CD4-positive, alpha-beta T cell treated with Interleukin-6 at 100 ng/mL for 8 hours (primary cell): ENCODE measurements at places on chromosomes 6 and 20.

DNA sequence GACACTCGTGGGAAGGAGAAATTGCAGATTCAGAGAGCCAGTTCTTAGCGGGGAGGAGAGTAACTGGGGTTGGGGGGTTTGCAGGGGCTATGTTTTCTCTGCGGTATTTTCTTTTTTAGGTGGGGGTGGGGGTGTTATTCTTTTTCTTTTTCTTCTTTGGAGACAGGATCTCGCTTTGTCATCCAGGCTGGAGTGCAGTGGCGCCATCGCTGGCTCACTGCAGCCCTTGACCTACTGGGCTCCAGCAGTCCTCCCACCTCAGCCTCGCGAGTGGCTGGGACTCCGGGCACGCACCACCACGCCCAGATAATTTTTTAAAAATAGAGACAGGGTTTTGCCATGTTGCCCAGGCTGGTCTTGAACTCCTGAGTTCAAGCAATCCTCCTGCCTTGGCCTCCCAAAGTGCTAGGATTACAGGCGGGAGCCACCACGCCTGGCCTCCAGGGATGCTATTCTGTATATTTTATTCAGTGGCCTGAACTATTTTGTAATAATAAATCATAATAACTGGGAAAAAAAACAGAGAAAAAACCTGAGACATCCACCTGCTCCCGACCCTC lies 57.3 kb downstream of the UBE2V1 start:
- DNase-seq, result no peak

DNA sequence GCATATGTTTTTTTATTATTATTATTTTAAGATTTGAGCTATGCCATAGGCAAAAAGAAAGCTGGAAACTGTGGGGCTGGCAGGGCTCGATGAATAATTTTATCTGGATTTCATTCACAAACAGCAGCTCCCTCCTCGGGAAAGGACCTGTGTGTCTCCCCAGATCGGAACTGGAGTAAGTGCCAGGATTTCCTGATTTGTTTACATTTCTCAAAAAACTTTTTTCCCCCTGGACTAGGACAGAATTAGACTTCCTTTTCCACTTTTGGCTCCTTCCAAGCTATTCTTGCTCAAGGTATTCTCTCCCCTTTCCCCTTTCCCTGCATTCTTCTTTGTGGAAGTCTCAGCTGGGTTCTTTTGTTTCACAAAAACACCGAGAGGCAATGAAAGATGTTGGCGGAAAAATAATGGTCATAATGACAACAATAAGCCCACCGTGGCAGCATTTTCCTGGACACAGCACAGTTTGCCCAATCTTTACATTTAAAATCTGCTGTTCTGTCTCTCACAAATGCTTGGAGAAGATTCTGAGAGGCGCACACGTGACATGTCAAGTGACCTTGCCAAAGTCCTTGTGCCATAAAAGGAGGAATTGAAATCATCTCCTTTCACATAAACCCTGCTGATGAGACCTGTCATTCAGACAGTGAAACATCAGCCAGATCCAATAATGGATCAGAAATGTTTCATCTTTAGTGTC lies 85.8 kb upstream of the PREP start:
- no peak for DNase-seq

- no peak for DNase-seq
Measured at GRCh38 chr6:53268858-53269608, 79.7 kb downstream of the ELOVL5 start.

- no peak for DNase-seq
Measured at GRCh38 chr20:48158014-48158413, 372.7 kb upstream of the SULF2 start.

- DNase-seq, result no peak
Measured at GRCh38 chr6:115551527-115551926, 509.2 kb downstream of the FRK start.

GRCh38 chr6:137536104-137536773 lies 42.0 kb upstream of the OLIG3 start:
- DNase-seq, result peak; percentile 61

DNA sequence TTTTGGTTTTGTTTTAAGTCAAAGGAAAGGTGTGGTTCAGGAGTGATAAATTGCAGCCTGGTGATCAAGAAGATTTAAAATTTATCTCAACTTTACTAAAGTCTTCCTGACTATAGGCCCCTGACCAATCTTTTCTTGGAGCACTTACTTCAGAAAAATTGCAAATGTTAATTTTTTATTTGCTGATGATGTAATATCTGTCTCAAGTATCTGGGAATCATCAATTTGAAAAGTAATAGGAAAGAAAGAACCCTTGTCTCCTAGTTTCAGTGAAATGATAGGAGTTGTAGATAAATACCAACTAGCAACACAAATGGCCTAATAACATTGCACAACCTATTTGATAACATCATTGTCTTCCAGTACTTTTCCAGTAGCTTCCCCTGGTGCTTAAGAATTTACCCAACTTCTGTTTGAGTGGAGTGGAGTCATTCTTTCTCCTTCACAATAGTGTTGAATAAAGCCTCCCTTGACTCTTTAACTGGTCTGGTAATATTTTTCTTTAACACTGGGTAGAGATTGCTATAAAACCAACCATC lies 648.3 kb upstream of the ADGRB3 start:
- DNase-seq, result no peak

- DNase-seq, result no peak
Measured at GRCh38 chr6:135185483-135185882, 4.4 kb downstream of the MYB start.

DNA sequence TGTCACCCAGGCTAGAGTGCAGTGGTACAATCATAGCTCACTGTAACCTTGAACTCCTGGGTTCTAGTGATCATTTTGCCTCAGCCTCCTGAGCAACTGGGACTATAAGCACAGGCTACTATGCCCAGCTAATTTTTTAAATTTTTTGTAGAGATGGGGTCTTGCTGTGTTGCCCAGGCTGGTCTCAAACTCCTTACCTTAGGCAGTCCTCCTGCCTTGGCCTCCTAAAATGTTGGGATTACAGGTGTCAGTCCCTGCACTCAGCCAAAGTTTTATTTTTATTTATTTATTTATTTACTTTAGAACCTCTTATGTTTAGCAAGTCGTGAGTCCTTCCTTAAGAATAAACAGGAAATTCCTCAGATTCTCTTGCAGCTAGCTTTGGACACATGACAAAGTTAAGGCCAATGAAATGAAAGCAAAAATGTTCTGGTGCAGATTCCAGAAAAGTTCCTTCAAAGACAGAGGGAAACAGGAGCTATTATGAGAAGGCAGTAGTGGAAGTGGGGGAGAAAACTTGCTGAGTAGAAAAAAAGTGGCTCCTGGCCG lies 19.1 kb downstream of the PIM1 start:
- DNase-seq, result no peak

GRCh38 chr6:111971866-111972532 lies 81.9 kb upstream of the CCN6 start:
- no peak for DNase-seq

GRCh38 chr6:6052216-6052615 lies 45.5 kb upstream of the NRN1 start:
- no peak for DNase-seq

DNA sequence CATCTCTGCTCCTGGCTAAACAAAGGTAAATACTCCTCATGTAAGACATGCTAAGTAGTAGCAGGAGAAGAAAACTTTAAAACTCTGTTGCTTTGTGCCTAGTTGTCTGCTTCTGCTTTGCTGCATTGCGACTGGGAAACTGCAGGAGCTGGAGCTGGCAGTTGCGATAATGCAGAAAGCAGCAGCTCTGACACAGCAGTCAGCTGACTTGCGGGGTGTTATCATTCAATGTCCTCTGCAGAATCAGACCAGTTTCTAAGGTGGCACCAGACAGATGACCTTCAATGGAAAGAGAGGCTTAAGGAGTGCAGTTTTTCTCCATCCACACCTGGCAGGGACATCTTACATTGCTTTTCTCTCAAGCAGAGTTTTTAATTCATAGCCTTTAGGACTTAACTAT lies 69.9 kb upstream of the SOX4 start:
- DNase-seq, result no peak

DNA sequence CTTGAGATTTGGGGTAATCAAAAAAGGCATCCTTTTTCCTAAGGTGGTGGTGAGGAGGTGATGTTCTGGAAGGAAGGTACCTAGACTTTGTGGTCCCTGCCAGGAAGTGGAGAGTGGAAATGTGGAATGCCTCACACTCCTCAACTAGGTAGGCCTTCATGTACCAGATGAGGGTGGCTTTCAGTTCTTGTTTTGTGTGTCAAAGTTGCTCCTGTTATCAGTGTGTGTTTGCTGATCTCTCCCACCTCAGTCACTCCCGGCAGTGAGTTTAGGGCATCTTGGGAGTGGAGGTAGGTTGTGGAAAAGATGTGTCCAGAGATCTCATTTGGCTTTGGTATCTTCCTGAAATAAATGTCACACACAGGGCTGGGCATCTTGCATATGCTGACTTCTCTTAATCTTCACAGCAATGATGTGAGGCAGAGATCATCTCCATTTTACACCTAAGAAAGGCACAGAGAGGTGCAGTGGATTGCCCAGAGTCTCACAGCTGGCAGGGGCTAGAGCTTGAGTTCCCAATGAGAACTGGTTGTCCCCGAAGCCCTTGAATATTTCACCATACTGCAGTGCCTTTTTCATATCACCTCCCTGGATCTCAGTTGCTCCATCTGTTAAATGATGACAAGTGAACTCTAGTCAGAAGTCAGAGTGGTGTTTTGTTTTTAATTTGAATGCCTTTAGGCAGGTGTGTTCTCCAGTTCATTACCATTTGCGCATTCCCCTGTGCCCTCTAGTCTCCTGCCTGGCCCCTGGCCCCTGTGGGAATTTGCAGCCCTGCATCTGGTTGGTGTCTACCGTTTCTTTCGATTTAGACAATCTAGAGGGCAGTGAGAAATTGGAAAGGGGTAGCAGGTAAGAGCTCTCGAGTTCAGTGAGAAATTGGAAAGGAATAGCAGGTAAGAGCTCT lies 2.9 kb downstream of the PKIG start:
- no peak for DNase-seq

GRCh38 chr6:17601386-17601703 lies 1.2 kb downstream of the FAM8A1 start:
- DNase-seq, result no peak

GRCh38 chr20:60306551-60306950 lies 348.3 kb downstream of the CDH26 start:
- no peak for DNase-seq

GRCh38 chr6:101818051-101818450 lies 424.5 kb downstream of the GRIK2 start:
- DNase-seq, result no peak

- no peak for DNase-seq
Measured at GRCh38 chr6:14294270-14294951, 176.8 kb downstream of the CD83 start.

- no peak for DNase-seq
Measured at GRCh38 chr20:19770375-19770774, 12.3 kb downstream of the RIN2 start.

DNA sequence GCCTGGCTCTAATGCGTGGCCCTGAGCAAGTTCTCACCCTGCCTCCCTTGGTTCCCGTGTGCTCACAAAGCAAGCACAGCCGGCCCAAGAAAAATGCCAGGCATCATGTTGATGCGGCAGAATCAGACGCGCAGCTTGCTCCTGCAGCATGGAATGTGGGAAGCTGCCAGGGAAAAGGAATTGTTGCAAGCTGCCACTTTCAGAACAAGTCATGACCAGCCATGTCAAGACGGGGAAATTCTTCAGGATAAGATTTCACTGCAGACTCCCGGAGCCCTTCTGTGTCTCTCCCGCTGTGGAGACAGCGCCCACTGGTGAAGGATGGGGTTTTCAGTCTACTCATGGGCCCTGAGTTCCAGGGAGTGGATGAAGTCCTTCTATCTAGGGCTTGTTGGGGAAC lies 4.6 kb downstream of the DACT2 start:
- DNase-seq, result no peak

DNA sequence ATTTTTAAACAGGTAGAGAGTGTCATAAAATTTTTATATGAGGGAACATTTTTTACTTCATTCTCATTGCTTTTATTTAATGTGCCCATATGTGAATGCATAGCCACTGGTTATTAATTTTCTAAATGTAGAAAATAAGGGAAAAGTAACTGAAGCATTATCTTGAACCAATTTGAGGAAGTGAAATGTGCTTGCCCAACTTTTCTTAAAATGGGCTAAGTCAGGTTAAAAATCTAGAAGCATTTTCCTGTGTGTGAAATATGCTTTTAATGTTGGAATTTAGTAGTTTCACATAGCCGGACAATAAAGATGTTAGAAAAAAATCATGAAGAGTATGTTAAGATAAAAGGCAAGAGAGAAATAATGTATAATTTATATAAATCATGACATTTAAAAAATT lies 3.8 kb downstream of the SEC23B start:
- DNase-seq, result no peak

GRCh38 chr6:124793398-124793797 lies 168.8 kb upstream of the RNF217 start:
- DNase-seq, result no peak

- DNase-seq, result no peak
Measured at GRCh38 chr20:595330-596308, 14.5 kb downstream of the TCF15 start.

DNA sequence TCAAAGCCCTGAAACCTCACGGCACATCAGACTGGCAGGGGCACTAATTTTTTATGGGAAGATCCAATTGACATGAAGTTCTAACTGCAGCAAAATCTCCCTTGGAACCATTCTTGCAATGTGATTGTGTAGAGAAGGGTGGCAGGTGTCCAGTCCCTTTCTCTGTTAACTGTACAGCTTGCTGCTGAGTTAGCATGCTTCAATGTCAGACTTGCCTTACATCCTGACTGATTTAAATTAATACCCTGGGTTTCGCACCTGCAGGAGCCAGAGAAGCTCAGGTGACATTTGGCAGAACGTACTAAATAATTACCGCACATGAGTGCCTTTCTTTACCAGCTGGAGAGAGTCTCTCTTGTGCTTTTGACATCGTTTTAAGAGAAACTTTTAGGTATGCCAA lies 123.0 kb downstream of the DOK5 start:
- DNase-seq, result no peak

DNA sequence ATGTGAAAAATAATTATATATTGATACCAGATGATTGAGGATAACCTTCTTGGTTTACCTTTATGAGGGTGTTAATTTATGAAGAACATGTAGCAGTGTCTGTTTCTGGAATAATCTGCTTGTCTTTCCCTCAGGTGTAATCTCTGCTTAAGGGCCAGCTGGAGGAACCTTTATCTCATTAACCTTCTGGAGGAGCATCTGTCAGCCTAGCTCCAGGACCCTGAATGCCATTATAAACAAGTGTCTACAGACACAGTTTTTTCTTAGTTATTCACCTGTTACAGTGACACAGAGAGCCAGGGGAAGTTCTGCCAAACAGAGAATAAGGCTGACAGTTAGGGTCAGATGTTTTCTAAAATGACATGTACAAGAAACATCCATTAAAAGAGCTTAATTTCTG lies at the start of gene IMPG1:
Gene IMPG1, minus strand, starts transcription at position 101 of the 400 bp plus-strand sequence. CDS start 174 bp downstream, outside the sequence.
- no peak for DNase-seq

DNA sequence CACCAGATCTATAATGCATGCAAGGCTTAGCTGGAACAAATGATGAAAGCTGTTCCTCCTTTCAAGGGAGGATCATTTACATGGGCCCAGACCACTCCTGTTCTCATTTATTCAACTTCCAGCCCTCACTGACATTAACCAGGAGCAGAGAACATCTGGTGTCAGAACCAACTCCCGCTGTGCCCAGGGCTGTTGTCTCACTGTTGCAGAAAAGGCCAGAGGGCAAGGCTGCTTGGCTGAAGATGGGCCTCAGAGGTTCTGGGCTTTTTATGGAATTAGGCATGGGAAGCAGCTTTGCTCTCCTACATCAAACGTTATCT lies 164.2 kb downstream of the GMPR start:
- DNase-seq, result no peak

GRCh38 chr20:34709831-34710567 lies 5.9 kb downstream of the TP53INP2 start:
- DNase-seq, result no peak

- DNase-seq, result no peak
Measured at GRCh38 chr6:123091091-123091895, 95.3 kb downstream of the CLVS2 start.

- no peak for DNase-seq
Measured at GRCh38 chr6:147759536-147759935, 251.0 kb downstream of the SAMD5 start.
